ENCODE measurements at places on chromosomes 4 and X.

DNA sequence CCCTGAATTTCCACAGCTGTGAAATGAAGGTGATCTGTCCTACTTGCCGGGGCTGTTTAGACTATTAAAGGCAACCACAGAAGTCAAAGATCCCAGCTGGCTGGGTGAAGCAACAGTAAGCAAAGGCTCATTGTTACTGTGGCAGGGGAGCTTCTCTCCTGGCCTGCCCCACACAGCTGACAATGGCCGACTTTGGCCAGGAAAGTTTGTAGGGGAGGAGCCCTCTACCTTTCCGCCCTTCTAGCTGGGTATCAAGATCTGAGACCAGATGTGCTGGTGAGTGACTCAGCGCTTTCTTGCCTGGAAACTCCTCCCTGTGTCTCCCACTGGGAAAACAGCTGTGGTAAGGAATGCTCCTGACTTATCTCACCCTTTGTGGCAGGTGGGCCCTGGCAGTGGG, 21.1 kb downstream of the RASSF6 start:
- DNase-seq, result no peak

- DNase-seq, result no peak
These were observed 505.0 kb downstream of the ARAP2 start for GRCh38 chr4:35739308-35739707.

DNA sequence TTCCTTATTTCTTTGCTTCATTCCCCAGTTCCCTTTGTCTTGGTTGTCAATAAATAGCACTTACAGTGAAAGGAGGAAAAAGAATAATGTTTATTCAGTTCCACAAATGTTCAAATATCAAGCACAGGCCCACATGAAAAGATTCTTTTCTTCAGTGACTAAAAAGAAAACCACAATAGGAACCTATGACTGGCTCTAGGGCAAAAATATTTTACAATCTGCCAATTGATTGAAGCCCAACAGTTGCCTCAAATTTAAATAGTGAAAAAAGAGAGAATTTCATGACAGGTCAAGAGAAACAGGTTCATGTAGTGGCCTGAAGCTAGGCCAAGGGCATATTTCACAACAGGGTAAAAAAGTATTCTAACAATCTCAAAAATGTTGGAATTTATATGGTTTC, 553.8 kb downstream of the CENPC start:
- DNase-seq, result no peak

- DNase-seq, result no peak
These were observed 795.0 kb downstream of the CENPC start for GRCh38 chr4:66750273-66750672.

GRCh38 chr4:165381821-165382373, 3.1 kb downstream of the CPE start:
- DNase-seq, result no peak

DNA sequence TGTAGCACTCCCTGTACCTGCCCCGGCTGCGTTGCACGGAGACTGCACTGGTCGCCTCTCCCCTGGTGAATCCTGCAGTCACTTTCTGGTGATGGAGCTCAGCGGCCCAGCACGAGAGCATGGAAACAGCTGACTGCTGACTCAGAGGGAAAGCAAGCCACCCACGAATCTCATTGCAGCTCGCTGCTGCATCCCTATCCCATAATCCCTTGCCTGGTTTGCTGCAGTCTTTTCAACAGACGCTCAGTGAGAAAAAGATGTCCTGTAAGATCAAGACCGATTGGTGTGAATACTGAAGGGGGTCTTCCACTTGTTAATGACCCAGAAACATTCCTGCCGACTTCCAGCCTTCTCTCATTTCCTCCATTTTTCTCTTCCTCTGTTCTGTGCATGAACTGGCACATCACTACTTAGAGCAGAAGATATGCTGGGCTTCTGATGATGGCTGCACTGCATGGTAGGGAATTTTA, 52.9 kb downstream of the TRIM2 start:
- no peak for DNase-seq

GRCh38 chrX:45628041-45628440, 427.4 kb upstream of the DIPK2B start:
- no peak for DNase-seq

DNA sequence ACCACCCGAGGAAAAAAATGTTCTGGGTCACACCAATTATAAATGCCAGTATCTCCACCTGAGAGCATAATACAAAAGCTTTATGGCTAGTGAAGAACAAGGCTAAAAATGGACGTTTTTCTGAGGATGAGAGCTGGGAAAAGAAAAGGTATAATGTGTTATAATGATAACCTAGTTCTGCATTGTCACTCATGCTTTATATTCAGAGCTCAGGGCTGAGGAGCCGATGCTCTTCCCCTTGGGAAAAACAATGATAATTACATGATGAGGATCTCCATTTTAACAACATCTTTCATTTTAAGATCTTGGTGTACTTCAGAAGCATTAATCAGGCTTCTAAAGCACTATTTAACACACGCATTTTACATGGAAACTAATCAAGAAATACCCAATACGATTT, 333.7 kb downstream of the UNC5C start:
- no peak for DNase-seq

GRCh38 chrX:118114971-118115370, 1.6 kb downstream of the KLHL13 start:
- DNase-seq, result no peak

DNA sequence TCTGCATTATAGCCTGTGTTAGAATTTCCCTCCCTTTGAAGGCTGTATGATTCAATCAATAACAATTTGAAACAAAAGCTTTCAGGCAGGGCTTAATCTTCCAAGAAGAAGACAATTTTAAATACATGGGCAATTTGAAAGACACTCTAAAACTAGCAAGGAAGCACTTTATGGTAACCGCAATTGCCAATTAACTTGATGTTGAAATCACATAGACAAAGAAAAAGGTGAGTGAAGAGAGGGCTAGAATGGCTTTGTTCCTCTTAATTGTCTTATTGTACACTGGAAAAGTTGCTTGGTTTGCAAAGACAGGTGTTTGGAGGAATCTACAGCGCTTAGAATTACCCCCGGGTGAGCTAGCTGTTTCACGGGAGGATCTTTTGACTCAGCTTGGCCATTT, 74.4 kb upstream of the PRKX start:
- DNase-seq, result no peak

DNA sequence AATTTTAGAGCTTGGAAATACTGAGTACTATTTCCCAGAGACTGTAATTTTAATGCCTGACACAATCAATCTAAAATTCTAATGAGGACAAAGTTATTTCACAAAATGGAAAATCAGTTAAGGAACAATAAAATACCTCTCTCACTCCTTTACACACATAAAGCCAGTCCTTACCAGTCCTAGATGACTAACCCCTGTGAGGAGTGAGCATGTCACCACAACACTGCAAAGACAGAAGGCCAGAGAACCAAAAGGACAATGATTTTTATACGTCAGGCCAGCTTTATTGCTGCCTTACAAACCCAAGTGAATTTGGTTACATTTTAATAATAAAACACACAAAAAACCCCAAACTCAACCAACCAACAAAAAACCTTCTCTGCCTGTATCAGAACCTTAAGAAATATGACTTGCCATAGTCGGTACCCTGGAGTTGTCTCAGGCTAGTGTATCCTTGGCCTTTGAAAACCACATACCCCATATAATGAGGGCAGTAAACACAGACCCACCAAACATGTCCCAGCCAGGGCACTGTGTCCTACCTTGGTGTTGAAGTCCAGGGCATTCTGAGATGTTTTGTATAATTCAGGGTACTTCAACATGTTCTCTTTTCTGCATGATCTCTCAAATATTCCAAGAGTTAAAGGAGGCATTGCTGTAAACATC, 57.6 kb downstream of the SHISA3 start:
- no peak for DNase-seq

DNA sequence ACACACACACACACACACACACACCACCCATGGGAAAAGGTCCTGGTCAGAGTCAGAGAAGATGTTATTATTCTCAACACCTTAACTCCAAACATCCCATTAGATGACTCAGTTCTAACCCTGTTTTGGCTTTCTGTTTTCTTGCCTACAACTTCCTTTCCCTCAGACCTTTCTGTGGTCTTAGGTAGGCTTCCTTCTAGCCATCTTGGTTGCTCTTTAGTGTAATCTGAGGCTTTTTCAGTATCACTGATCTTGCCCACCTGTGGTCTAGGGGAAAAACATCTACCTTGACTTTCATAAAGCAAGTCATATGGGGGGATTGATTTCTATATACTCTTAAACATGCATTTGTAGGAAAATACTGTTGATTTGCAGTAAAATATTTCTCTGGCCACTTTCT, 56.9 kb downstream of the ATG4A start:
- DNase-seq, result no peak

GRCh38 chr4:48896845-48897244, 9.7 kb downstream of the OCIAD2 start:
- DNase-seq, result no peak

GRCh38 chr4:7466904-7467303, 32.2 kb upstream of the PSAPL1 start:
- DNase-seq, result no peak

DNA sequence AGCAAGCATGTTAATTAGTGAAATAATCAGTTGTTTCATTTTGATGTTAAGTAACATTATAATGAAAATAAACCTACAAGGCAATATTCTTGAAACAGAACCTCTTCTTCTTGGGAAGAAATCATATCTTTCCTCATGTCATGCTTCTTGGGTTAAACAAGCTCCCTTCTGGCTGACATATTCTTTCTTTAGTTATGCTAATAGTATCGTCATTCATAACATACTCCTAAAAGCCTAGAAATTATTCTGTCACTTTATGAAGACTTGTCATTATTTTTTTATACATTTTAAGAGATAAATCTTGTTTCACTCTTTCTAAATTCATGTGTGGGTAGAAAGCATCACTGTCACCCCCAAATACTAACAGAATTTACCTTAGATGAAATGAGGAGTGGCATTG, 1047.0 kb upstream of the GRID2 start:
- no peak for DNase-seq

DNA sequence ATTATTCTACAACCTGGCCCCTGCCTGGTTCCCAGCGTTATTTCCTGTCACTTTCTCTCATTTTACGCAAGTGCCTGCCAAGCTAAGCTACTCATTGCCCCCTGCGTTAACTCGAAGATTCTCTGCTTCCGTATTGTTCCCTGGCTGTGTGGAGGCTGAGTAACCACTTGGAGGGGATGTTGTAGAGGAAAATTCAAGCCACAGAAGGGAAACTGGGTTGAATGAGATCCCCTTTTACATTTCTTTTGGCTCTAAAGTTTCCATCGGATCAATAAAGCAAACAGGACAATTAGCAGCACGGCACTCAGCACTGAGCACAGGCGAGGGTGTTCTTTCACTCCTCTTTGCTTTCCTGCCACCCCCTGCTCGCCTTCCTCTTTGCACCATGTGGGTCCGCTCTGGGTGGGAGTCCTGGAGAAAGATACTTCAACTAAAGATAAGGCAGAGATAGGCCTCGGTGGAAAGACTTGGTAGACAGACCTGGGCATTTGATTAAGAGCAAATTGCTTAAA, 4.2 kb upstream of the TMSB4X start:
- DNase-seq, result no peak

- no peak for DNase-seq
These were observed 41.1 kb upstream of the STIM2 start for GRCh38 chr4:26819478-26820095.

GRCh38 chrX:54494989-54495813, 833 bp downstream of the FGD1 start:
- DNase-seq, result no peak

- no peak for DNase-seq
These were observed 250.4 kb upstream of the GIMD1 start for GRCh38 chr4:106618956-106619355.

GRCh38 chr4:81552086-81552485, 80.4 kb upstream of the RASGEF1B start:
- DNase-seq, result no peak

- DNase-seq, result no peak
These were observed 1.0 kb downstream of the CDS1 start for GRCh38 chr4:84583876-84584380.

- no peak for DNase-seq
These were observed at the start of gene APLN for GRCh38 chrX:129654652-129655546. APLN (minus strand) TSS chrX:129654956; CDS start chrX:129654630, 326 bp downstream.

- no peak for DNase-seq
These were observed 36.6 kb downstream of the SYTL4 start for GRCh38 chrX:100695302-100695701.

GRCh38 chr4:55011761-55012160, 113.6 kb downstream of the KDR start:
- DNase-seq, result no peak

DNA sequence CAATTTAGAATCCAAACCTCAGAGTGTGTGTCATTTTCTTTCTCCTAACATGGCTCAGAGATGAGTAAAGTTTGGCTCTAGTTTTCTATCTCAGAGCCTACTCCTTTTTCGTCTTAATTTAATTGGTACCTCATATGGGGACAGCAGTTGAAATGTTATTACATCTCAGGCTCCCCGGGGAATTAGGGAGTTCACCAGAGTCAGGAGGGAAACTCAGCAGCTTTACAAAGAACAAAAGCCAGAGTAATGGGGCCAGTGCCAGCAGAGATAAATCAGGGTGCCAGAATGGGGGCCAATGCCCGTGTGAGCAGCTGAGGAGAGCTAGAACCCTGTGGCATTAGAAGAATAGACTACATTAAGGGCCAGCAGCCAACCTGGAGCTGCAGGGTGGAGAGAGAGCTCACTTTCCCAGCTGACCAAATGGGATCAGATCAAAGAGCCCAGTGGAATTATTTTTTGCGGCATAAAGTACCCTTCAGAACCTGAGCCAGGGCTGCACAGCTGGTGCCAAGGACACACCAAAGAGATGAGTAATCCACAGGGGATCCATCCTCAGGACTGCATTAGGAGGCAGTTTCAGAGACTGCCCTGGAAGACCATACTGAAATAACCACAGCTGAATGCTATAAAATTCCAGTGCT, 207.1 kb upstream of the DKK2 start:
- DNase-seq, result no peak

- no peak for DNase-seq
These were observed 219.0 kb upstream of the DKK2 start for GRCh38 chr4:107255114-107255513.

- no peak for DNase-seq
These were observed 36.6 kb upstream of the PDK3 start for GRCh38 chrX:24428516-24428915.

DNA sequence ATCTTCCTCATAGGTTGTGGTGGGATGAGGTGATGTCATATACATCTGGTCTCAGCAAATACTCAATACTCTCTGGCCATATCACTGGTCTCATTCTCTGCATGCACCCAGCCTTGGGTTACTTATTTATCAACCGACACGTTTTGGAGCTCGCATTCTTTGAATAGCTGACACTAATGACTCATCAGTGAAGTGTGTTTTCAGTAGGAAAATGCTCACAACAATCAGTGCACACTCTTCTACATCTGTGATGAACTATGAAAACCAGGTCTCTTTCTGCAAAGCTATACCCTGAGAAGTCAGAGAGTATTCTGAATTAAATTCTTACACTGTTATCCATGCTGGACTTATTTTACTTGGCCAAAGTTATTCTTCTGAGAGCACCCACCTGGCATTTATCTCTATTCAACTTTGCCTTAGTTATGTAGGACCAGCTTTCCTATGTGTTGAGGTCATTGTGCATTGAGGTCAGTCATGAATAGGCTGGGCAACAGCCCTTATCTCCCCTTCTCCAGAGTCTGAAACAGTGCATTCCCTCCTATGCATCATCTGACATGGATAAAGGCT, 58.7 kb upstream of the DHX15 start:
- no peak for DNase-seq

GRCh38 chr4:87620086-87620485, 11.8 kb downstream of the DSPP start:
- no peak for DNase-seq

GRCh38 chr4:156374069-156374468, 420.4 kb upstream of the CTSO start:
- DNase-seq, result no peak
